DMS79 (cell line): ENCODE measurements at places on chromosomes 7 and 10.

DNA sequence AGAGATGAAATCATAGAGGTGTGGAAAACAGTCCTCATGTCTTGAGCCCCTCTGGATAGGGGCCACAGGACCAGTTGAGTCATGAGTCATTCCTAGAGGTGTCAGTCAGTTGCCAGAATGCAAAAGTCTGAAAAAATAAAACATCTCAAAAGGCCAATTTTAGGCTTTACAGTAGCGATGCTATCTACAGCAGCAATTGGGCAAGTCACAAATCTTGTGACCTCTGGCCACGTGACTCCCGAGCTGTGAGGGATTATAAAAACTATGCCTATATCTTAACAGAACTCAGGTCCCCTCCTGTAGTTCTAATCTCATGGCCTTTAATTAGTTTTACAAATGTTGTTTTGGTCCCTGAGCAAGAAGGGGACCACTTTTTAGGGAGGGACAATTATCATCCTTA, 15.6 kb upstream of the TAS2R41 start:
- DNase-seq, result no peak

- DNase-seq, result no peak
These were observed 11.9 kb upstream of the COL1A2 start for GRCh38 chr7:94382746-94383145.

DNA sequence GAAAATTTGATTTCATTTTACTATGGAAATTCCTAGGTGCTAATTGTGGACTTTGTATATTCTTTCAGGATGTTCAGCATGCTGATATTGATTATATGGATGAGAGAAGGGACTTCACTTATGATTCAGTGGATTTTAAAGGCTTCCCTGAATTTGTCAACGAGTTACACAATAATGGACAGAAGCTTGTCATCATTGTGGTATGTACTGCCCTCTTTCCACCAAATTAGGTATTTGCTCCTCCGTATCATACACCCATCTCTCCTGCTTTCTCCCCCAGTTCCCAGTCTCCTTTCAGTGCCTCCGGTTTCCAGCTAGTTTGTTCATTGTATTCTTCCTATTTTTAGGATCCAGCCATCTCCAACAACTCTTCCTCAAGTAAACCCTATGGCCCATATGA, 34.6 kb downstream of the MGAM start:
- no peak for DNase-seq

- no peak for DNase-seq
These were observed 15.2 kb downstream of the STAMBPL1 start for GRCh38 chr10:88895250-88895649.

DNA sequence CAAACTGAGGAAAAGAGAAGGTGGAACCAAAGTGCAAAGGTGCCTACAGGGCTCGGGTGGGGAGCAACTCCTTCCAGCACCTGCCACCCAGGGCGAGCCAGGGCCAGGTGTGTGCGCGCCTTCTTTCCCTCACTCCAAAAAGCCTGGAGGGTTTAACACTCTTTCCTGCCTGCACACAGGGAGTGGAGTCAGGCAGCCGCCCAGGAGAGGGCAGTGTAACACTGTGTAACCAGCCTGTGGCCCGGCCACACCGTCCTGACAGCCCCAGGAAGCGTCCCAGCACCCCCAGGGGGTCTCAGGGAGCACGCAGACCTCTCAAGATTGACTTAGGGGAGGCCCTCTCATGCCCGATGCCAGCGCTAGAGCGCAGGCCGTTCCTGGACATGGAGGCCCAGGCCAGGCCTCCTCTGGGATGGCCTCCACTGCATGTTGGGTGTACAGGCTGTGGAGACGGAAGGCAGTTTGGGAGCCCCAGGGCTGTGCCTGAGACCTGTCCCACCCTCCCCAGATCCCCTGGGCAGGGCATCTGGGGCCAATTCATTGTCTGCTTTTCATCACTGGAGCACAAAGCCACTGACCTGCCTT, 13.4 kb downstream of the BRI3 start:
- peak; percentile 82 for DNase-seq
